ENCODE measurements at places on chromosomes 11 and 22. TPM values are rescaled to one million over a fixed set of nuclear protein-coding genes. Genes with fewer than 3 reads are reported as not detected.

Gene SIAE
- 7.2 TPM for total RNA-seq

Gene CYB561A3
- 29.3 TPM for total RNA-seq

Gene INPP5J
- 2.2 TPM for total RNA-seq

Gene OR5L2
- total RNA-seq, result not detected

GRCh38 chr11:93861808-93862207, 11.4 kb upstream of the VSTM5 start:
- no peak for DNase-seq

GRCh38 chr11:128929468-128929867, 13.2 kb downstream of the TP53AIP1 start:
- no peak for DNase-seq

DNA sequence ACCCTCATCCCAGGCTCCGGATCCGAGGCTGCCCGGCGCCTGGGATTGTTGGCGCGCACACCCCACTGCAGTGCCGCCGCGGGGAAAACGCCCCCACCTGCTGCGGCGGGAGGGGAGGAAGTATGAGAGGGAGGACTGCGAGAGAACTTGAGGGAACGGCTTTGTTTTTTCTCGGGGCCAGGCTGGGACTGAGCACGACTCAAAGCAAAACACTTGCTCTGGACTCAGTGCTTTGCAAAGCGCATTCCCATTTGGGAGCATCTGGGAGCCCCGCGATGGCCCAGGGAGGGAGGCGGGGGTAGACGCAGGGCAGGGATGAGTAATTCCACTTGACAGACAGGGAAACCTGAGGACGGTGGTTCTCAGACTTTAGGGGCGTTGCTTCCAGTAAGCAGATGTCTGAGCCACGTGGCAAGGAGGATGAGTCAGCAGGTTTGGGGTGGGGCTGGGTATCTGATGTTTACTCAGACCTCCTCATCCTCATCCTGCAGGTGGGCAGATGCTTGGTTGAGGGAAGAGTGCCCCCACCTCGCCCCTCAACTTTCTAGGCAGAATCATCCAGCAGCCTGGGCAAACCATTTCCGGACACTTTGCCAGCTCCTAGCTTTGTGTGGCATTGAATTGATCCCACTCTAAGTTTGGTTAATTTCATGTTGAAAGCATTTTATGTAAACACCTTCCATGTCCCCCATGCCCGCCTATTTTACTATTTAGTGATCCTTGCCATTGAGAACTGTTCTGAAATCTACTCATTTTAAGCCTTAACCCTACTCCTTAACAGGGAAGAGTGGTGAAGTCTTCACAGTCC, 1.5 kb downstream of the MIAT start:
- no peak for DNase-seq

GRCh38 chr11:134008634-134009071, 51.9 kb upstream of the IGSF9B start:
- DNase-seq, result no peak

DNA sequence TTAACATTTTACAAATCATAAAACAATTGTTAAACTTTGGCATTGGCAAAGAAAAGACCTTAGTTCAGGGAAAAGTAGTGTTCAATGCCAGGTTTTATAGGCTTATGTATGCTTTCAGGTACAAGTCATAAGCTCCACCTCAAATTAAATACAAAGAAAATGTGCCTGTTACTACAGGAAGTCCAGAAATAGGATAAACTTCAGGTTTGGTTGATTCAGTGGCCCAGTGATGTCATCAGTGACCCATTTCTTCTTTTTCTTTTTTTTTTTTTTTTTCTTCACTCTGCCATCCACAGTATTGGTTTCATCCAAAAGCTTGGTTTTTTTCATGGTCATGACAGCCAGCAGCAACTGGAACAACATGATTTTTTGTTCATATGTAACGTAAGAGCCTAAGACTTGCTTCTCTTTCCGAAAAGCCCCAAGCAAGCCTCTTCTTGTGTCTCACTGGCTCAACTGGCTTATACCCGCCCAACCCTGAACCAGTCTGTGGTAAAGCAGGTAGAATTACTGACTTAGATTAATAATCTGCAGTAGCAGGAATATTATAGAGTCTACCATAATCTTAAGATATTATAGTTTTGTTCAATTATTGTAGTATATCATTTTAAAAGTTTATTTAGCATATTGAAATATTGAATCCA, 46.2 kb downstream of the TTC17 start:
- DNase-seq, result no peak

DNA sequence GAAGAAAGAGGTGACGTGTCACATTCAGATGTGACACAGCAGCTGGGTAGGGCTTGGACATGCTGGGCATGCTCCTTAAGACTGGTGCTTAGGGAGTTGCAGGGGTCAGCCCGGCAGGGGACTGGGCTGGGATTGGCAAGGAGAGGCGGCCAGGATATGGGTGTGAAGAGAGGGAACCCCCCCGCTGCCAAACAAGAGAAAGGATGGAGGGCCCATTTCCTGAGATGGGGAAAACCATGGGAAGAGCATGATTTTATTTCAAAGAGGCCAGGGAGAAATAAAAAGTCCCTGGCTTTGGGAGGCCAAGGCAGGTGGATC, 5.3 kb downstream of the ATF4 start:
- no peak for DNase-seq

DNA sequence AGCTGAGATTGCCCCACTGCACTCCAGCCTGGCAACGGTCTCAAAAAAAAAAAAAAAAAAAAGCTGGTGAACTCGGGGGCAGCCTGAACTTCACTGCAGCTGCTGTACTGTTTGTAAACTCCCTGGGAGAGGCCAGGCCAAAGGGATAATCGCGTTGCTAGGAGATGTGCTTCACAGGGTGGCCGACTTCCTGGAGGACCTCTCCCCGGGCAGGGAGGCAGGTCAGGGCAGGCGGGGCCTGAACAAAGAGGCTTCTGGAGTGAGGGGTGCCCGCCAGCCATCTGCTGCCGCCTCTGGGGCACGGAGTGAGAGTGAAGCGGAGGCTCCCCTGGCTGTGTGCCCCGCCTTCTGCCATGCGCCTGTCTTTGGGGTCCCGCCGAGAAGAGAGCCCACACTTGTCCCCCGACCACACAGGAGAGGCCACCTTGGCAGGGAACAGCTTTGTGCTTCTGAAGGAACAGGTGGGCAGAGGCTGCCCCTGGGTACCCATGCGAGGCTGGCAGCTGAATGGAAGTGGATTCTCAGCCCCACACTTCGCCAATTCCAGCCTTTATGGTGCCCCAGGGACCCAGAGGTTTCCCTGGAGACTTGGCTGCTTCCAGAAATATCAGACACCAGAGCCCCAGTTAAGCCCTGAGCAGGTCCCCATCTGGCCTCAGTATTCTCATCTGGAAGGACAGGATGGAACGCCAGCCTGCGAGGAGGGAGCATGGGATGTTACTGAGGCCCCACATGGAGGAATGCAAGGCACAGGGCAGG, 29.6 kb downstream of the TMEM184B start:
- no peak for DNase-seq

- no peak for DNase-seq
Measured at GRCh38 chr11:72441752-72442207, 7.4 kb upstream of the CLPB start.

All from sigmoid colon (tissue), 7 donors.